Hematopoietic multipotent progenitor cell (in vitro differentiated cells): ENCODE measurements at places on chromosomes 12 and 14. TPM values are rescaled to one million over a fixed set of nuclear protein-coding genes. Genes with fewer than 3 reads are reported as not detected.

The TOMM20L gene
- 0.27 TPM for total RNA-seq

The SNRPF gene
- total RNA-seq: 10.2 TPM

DNA sequence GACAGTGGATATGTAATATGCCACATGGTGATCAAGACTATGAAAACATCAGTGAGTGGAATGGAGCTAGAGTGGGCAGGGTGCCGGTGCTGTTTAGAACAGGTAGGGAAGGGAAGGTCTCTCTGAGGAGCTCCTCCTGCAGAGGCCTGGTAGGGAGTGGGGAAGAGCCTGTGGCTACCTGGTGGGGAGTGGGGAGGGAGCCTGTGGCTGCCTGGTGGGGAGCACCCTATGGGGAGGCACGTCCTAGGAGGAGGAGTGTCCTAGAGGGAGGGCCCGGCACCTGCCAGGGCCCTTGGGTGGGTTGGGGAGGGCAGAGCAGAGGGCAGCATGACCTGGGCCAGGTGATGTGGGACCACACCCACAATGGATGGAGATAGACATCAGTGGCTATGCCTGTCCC is 122.6 kb downstream of the ADGRD1 start:
- no peak for DNase-seq

GRCh38 chr12:91179315-91179714 is 3.3 kb downstream of the DCN start:
- DNase-seq: no peak

- DNase-seq: no peak
Observed at GRCh38 chr12:95802482-95803270, 12.1 kb upstream of the NTN4 start.

GRCh38 chr14:53735916-53736315 is 220.7 kb downstream of the BMP4 start:
- no peak for DNase-seq

DNA sequence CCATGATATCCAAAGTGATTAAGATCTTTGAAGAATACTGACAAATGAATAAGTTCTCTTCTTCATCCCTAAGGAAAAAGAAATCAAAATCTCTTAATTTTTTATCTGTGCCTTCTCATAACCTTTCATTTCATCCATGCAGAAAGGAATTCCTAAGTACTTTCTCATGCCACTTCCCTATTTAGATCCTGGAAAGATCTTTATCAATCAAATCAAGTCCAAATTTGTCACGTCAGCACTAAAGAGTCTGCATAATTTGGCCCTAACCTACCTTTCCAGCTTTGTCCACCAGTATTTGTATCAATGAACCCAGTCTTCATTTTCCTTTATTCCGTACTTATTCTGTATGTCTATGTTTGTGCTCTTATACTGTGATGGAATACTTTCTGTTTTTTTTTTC is 41.2 kb downstream of the VEZT start:
- DNase-seq: no peak

GRCh38 chr12:105399428-105400081 is 69.1 kb downstream of the C12orf75 start:
- DNase-seq: no peak

GRCh38 chr12:117052386-117053049 is 46.7 kb downstream of the TESC start:
- no peak for DNase-seq

- peak; percentile 54 for DNase-seq
Observed at GRCh38 chr12:106247674-106248311, at the start of gene CKAP4. Gene CKAP4, minus strand, starts transcription at chr12:106248020. Its CDS starts 169 bp downstream, at chr12:106247851.

The RTN1 gene
- total RNA-seq: 0.54 TPM

DNA sequence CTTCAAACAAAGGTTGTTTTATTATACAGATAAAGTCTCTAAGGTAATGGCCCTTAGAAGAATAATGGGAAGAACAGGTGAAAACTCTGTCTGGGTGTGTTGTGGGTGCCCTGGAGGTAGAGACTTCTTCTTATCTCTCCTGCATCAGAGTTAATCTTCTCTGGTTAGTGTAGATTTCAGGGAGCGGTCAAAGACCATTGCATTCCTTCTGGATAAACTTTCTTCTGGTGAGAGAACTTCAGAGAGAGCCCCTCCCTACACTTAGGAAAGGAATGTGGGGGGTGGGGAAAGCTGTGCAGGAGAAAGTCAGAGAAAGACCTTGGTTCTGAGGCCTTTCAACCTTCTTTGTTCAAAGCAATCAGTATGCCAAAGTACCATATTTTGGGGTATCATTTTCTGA is 658.5 kb downstream of the DIO2 start:
- DNase-seq: no peak

- DNase-seq: peak; percentile 50
Observed at GRCh38 chr12:48105321-48105866, 485 bp downstream of the SENP1 start.

- no peak for DNase-seq
Observed at GRCh38 chr14:67517083-67517482, 16.0 kb upstream of the PLEKHH1 start.

The SLCO1B1 gene
- total RNA-seq: not detected

DNA sequence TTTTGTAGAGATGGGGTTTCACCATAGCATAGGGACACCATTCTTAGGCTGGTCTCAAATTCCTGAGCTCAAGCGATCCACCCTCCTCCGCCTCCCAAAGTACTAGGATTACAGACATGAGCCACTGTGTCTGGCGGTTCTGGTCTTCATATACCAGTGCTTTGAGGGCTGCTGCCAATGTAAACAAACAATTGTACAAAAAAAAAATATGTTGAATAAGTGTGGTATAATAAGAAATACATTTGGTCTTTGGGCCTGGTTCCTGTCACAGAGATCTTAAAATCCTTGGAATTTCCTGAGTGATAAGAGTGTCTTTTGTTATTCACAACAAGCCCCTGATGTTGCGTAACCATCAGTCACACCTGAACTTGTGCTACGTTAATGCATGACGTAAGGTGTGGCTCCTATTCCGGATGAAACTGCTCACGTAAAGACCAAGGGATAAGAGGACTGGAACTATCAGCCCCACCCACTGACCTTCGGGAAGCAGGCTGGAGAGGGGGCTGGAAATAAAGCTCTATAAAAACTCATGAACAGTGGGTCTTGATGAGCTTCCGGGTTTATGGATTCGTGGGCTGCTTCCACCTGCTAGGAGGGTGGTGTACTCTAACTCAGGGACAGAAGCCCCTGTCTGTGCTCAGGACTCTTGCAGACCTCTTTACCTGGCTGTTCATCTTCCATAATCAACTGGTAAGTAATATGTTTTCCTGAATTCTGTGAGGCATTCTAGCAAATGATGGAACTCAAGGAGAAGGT is 16.5 kb upstream of the RIMKLB start:
- no peak for DNase-seq

DNA sequence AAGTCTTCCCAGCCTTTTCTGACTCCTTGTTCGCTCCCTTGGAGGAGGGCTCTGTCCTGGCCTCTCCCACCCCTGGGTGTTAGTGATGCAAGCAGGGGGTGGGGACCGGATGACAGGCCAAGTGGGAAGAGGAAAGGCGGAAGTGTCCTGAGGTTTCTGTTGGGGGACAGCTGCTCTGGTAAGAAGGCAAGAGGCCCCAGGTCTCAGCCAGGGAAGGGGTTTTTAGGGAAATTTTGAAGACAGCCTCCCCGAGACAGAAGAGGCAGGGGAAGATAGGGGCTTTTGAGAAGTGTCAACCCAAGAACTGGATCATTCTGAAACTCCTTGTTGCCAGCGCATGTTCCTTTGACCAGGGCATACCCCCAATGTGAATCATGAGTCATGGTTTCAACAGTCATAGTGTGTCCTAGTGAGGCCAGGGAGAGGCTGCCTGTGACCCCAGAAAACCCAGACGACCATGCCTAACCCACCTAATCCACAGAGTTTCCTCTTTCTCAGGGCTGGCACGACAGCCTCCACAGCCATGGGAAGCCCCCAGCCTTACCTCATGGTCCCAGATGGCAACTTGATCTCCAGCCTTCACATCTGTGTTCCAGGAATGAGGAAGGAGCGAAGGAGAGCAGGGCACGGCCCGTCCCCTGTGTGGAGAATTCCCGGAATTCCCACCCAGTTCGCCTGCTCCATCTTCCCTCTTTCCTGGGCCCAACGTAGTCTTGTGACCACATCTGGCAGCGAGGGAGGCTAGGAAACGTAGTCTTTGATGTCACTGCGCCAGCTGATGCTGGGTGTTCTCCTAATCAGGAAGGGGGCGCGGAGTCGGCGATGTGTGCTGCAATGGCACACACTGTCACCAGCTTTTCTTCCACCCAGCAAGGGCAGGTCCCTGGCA is 4.9 kb upstream of the GPR132 start:
- no peak for DNase-seq

DNA sequence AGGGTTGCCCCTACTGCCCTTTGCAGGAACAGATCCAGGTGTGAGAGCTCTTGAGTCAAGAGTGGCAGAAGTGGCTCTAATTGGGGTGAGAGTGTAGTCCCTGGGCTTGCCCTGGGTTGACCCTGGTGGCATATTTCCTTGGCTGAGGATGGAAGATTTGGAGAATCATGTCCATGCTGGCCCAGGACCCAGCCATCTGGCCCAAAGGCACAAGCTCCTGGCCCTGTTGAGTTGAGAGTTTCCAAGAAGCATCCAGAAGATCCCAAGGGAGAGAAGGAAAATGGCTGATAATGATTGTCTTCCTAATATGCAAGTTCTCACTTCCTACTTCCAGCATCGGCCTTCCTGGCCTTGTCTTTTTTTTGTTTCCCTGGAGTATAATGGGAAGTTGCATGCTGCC is 55.5 kb upstream of the SRSF5 start:
- no peak for DNase-seq

DNA sequence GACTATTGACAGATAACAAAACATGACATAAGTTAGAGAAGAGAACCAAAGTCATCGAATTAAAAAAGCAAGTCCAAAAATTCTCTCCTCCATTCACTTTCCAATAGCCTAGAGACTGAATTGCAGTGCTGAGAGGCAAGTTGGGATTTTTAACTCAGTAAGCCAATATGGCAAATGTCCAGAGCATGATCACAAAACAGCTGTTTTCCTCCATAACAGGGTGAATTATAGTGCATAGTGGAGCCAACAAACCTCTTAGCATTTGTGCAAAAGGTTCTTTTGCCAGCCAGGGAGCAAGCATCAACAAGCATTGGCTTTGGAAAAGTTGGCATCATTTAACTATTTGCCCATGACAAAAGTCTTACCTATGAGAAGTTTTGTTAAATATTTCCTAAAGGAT is 458.8 kb upstream of the NOVA1 start:
- no peak for DNase-seq
